NCI-H524 treated with DMSO at 0.1 percent for 48 hours (cell line): ENCODE measurements at places on chromosomes 6 and 20.

DNA sequence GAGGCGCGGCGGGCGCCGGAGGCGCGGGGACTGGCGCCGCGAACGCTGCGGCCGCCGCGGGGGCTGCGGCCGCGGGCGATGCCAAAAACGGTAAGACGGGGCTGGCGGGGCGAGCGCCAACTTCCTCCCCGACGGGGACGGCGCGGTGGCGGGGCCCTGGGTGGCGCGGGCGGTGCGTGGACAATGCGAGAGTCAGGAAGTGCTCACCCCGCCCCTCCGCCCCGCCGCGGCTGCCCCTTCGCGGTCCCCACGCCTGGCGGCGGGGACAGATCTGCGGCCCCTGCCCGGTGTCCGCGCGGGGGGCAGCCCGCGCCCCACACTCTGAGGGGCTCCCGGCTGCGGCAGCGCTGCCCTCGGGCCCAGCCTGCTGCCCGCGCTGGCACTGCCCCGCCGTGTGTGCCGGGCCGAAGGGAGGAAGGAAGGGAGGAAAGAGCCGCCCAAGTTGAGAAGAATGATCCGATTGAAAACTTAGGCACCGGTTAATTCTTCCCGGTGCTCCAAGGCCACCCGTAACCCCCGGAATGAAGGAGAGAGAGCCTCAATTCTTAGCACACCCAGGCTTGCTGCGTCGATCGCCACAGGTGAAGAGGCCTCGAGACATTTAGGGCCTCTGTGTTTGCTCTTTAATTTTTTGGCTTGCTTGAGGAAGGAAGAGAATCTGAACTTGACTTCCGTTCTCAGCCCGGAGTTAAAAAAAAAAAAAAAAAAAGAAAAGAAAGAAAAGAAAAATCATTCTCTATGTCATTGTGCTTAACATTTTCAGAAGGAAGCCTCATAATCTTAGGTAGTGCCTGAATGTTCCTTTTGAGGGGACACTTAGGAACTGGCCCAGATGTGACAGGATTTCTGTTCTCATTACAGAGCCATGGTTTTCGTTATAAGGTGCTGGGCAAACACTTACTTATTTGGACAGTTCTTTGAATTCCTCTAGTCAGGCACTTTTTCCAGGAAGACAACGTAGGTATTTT is 982 bp downstream of the HECA start:
- no peak for DNase-seq

GRCh38 chr6:106122938-106123656 is 37.0 kb downstream of the PRDM1 start:
- DNase-seq: no peak

- no peak for DNase-seq
Measured at GRCh38 chr20:36402708-36403107, 96.6 kb downstream of the DLGAP4 start.

GRCh38 chr20:63641792-63642523 is 11.3 kb downstream of the STMN3 start:
- DNase-seq: peak; percentile 50
